ENCODE measurements at places on chromosomes 13 and 19.

DNA sequence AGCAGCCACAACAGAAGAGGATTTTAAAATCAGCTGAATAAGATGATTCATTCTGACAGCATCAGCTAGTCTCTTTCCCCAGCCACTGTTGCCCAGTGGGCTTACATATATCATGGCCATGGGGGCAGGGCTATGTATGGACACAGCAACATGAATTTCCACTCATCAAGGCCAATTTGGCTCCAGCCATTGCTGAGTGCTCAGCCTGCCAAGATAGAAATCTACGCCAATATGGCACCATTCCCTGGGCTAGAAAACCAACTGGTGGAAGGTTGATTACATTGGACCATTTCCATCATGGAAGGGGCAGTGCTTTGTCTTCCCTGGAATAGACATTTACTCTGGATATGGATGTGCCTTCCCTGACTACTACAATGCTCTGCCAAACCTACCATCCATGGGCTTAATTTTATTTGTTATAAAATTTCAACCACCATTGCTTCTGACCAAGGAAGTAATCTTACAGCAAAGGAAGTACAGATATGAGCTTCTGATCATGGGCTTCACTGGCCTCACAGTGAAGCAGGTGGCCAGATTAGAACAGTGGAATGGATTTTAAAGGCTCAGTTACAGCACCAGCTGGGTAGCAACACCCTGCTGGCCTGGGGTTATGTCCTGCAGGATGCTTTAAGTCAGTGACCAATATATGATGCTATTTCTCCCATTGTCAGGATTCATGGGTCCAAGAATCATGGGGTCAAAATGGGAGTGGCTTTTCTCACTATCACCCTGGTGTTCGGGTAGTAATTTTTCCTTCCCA, 9.8 kb upstream of the ALOX5AP start:
- DNase-seq = no peak

DNA sequence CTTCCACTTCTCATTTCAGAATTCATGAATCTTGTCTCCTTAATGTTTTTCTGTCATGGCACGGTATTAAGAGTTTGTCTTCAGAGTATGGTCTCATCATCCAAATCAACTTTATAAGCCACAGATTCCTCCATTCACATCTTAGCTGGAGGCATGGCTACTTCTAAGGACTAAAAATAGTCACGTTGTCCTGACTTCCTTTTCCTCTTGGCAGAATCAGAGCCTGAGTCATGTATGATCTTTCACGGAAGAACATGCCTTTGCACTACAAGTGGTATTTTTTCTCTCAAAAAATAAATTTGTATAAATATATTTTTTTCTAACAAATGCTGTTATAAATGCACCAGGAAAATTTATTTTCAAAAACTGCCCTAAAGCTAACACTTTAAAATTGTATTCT, 71.4 kb downstream of the ALOX5AP start:
- DNase-seq = peak; percentile 88

DNA sequence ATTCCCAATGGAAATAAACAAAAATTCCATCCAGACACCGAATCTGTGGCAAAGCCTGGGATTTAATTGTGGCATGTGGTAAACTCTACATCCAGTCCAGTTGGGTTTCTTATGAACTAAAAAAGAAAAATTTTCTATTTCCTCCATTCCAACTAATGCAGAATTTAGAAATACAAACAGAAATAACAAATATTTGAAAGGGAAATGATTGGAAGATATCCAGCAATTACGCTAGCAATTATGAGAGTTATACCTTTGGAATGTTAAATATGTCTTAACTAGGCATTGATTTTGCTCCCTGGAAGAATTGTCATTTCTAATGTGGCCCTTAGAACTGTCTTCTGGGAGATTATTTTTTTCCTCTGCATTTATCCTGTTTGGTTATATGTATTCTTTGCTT, 421.4 kb upstream of the KLHL1 start:
- no peak for DNase-seq

DNA sequence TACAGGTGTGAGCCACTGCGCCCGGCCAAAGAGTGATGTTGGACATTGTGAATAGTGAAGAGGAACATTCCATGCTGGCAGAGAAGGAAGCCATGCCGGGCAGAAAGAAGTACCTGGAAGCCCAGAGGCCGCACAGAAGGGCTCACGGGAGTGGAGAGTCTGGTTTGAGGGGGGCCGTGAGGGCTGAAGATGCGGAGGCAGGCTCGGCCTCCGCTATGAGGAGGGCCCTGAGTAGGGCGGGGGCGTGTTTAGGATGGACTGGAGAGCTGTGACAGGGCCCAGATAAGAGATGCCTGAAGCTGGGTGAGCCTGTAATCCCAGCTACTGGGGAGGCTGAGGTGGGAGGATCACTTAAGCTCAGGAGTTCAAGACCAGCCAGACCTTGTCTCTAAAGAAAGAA, 1.6 kb downstream of the JOSD2 start:
- DNase-seq = no peak

GRCh38 chr13:34675626-34676025, 266.4 kb upstream of the NBEA start:
- no peak for DNase-seq

DNA sequence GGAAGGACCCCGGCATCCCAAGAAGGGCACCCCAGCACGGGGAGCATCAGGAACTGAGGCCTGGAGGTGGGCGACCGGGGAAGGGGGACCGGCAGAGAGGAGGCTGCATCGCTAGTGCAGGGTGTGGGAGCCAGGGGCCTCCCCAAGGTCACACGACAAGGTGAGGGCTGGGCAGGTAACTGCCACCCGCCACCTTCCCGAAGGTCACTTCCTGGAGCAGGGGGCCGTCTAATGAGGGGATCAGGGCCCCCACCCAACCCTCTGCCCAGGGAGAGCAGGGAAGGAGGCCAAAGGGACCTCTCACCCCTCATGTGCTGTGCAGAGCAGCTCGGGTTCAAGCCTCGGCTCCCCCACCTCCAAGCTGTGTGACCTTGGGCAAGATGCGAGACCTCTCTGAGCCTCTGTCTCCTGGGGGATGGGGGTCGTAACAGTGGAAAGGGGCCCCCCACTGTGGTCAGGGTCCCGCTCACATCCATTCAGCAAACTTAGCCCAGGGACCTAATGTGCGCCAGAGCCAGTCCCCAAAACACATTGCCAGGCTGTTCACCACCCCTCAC, 6.0 kb downstream of the ZBTB7A start:
- no peak for DNase-seq

DNA sequence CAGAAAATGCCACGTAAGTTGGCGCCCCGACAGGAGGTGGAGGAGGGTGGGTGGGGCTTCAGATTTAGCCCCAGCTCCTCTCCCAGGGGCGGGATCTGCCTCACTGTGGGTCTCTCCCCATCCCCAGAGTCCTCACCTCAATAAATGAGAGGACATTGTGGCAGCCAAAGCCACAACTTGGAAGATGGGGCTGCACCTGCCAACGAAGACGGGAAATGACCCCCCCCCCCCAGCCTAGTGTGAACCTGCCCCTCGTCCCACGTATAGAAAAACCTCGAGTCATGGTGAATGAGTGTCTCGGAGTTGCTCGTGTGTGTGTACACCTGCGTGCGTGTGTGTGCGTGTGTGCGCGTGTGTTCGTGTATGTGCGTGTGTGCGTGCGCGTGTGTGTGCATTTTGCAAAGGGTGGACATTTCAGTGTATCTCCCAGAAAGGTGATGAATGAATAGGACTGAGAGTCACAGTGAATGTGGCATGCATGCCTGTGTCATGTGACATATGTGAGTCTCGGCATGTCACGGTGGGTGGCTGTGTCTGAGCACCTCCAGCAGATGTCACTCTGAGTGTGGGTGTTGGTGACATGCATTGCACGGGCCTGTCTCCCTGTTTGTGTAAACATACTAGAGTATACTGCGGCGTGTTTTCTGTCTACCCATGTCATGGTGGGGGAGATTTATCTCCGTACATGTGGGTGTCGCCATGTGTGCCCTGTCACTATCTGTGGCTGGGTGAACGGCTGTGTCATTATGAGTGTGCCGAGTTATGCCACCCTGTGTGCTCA, 1.5 kb upstream of the TRAPPC5 start:
- DNase-seq = peak; percentile 14

DNA sequence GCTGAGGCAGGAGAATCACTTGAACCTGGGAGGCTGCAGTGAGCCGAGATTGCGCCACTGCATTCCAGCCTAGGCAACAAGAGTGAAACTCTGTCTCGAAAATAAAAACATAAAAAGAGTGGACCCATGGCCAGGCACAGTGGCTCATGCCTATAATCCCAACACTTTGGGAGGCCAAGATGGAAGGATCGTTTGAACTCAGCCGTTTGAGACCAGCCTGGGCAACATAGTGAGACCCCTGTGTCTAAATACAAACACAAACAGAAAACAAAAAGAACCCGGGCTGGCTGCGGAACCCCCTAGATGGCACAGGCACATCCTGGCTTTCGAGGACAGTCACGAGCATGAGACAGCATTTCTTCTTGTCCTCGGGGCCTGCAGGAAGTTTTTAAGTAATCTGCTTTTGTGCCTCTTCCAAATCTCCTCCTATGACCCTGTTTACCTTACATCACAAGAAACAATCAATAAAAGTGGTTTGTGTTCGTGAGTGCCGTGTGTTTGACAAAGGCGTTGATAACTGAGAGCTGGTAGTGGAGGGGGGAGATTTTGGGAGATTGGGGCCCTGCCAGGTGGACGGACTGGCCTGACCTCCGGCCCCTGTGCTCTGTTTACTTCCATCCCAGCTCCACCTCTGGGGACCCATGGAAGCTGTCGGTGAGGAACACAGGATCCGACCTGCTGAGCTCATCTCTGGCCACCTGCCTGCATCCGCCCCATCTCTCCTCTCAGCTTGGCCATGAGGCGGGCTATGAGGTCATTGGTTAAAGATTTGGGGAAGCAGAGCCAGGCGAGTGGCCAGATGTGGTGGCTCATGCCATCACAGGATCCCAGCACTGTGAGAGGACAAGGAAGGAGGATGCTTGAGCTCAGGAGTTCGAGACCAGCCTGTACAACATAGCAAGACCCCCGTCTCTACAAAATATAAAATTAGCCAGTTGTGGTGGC, 5.9 kb upstream of the GDF15 start:
- DNase-seq = no peak

DNA sequence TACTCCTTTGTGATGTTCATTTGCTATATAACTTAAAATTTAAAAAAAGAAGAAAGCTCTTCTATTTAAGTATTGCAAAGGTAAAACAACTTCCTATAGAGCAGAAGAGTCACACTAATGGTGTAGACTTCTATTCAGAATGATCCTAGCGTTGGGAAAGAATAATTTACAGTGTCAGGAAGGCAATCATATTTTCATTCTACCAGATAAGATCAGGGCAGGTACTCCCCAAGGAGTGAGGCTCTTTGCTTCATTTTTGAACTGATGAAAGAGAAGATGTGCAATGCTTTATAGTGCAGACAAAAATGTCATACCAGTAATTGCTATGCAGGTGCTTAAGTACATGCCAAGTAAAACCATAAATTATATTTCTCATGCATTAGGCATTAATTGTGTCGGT, 1193.0 kb downstream of the PCDH9 start:
- no peak for DNase-seq

- no peak for DNase-seq
Measured at GRCh38 chr13:58542530-58542929, 911.0 kb downstream of the PCDH17 start.

GRCh38 chr13:73168953-73169401, 110.2 kb downstream of the KLF5 start:
- no peak for DNase-seq

- no peak for DNase-seq
Measured at GRCh38 chr13:91331047-91331915, 16.2 kb upstream of the MIR17HG start.

DNA sequence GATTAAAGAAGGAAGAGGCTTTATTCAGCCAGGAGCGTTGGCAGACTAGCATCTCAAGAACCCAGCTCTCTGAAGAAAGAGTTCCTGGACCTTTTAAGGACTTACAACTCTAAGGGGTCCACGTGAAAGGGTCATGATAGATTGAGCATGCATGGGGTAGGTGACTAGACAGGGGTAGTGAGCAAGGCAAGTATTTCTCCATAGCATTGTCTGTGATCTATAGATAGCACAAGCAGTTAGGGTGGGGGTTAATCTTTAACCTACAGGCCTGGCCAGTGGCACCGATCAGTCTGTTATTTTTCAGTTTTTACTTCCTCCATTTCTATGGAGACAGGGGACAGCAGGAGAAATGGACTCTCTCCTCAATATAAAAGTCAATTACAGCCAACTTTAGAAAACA, 983.7 kb downstream of the SLITRK1 start:
- DNase-seq = no peak

DNA sequence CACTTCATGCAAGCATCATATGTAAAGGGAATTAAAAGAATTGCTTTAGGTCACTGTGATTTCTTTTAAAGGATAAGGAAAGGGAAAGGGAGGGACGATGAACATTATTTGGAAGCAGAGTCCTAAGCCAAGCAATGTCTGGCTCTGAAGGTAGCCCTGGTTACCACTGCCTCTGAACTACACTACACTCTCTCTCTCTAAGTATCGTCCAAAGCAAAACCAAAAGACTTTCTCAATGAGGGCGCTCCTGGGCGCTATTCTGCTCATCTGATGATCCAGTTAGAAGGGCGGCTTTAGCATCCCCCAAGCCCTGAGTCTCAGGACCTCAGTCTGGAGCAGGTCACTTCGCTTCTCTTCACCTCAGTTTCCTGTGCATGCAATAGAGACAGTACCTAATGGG, 26.2 kb downstream of the FOXO1 start:
- no peak for DNase-seq

GRCh38 chr13:75489502-75490263, 7.7 kb upstream of the TBC1D4 start:
- DNase-seq = no peak

DNA sequence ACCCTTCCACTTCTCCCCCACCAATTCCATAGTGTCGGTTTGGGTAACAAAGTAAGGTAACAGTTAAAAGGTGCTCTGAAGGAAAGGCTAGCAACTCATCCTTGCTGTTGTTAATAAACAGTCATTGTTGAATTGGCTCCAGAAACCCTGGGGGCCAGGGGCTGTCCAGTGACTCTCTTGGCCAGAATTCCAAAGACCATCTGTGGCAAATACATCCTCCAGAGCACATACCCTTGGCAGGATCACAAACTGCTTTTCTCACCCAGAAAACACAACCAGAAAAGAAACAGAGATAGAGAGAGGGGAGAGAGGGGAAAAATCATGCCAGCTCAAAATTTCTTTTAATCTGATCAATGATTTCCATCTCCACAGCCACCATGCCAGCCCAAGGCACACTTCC, 22.1 kb downstream of the CACNA1A start:
- no peak for DNase-seq

DNA sequence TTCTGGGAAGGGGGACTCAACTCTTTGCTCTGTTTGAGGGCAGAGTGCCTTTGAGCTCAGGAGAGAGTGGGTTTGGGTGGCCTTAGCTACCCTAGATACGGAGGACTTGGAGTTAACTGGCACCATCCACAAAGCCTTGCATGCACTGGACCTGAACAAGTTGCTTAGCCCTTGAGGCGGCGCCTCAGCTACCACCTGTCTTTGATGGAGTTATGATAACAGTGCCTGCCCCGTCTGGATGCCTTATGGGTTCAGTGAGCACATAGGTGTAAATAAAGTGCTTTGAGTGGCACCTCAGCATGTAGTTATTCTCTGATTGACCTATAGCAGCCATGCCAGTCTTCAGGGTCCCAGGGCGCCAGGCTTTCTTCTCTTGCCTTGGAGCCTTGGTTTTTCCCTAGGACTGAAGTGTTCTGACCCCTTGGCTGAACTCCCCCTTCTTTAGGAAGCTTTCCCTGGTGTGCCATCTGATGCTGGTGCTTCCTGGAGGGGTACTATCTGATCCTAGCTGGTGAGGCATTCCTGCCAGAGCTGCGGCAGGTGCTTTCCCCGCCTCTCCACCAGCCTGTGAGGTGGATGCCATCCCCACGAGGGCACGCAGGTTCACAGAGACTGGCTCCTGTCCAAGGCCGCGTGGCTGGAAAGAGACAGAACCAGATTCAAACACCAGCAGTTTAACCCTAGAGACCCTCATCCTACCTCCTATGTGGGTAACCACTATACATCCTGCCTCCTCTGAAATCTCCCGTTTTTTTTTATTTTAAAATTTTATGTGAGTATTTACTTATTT, 5.8 kb downstream of the BCKDHA start:
- DNase-seq = no peak

Measured in kidney capillary endothelial cell (primary cell).